ENCODE measurements at places on chromosomes 5 and 9.

DNA sequence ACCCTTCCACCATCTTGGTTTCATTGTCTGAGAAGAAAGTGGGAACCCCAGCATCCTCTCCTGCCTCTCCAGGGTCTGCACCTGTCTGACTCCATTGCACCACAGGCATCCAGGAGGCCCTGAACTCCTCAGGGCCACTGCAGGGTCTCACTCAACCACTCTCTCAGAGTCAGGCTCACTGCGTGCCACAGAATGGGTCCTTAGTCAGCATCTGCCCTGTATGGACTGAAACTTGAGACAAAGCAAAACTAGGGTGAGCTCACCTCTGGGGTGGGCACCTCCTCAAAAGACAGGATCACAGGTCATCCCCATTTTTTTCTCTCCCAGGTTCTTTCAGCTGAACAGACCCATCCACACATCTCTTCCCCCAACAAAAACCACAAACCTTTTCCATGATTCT is 59.2 kb upstream of the CPEB4 start:
- DNase-seq = no peak

GRCh38 chr9:6842584-6842947 is 84.8 kb downstream of the KDM4C start:
- DNase-seq = no peak

GRCh38 chr5:85732185-85732584 is 885.6 kb upstream of the COX7C start:
- DNase-seq = no peak

- no peak for DNase-seq
These were observed 521.0 kb upstream of the CHD1 start for GRCh38 chr5:99449786-99450185.

DNA sequence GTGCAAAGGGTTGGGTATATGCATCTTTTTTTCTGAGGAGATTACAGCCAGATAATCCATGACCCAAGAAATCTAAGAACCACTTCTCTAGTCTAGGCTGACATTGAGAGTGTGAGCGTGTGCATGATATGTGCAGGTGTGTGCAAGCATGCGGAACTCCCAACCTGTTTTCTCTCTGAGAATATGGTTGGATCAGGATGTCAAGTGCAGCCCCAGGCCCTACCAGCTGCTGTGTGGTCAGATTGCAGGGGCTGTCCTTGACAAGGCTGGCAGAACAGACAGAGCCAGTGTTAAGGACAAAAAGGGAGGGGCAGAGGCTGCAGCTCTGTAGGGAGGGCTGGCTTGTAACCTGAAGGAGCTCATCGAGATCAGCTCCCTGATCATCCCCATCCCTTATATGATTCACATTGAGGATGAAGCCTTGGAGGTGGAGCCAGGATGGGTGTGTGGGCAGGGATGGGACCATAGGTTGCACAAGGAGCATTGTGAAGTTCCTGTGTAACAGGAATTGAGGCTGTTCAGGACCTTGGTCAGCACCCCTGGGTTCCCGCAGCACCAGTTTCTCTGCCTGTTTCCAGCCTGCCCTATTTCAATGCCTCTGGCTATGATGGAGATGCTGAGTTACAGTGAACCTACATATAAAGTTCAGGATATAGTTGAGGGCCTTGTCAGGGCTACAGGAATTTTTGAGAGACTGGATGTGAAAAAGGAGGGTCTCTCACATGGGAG is 52.6 kb upstream of the ARAP3 start:
- DNase-seq = no peak

DNA sequence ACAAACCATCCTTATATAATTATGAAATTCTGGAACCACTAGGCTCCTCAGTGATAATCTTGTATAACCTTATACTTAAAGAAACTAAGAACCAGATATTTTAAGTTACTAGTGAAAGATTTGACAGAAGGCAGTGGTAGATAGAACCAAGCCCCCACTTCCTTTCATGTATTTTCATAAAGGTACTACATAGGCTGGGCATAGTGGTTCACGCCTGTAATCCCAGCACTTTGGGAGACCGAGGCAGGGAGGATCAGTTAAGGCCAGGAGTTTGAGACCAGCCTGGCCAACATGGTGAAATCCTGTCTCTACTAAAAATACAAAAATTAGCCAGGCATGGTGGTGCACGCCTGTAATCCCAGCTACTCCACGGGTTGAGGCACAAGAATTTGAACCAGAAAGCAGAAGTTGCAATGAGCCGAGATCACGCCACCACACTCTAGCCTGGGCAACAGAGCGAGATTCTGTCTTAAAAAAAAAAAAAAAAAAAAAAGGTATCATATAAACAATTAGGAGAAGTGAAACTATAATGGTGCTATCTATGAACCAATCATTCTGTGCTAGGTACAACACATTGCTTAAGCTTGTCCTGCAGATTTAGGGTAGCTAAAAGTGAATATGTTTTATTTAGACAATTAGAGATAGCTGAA is 27.9 kb upstream of the DTWD2 start:
- no peak for DNase-seq

DNA sequence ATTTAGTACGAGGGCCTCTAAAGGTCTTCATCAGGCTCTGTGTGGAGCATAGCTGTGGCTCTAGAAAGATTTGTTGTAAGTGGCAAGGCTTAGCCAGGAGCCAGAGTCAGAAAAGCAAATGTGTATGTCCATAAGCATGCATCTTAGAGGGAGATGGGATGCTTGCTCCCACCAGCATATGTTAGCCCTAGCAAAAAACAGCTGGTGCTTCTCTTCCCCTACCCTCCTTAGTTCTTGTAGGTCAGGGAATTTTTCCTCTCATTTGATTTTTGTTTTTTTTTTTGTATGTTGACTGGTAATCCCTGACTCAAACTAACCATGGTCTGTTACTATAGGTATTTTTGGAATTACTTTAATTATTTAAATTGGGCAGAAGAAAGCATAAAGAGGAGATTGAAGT is 7.7 kb downstream of the TNFSF15 start:
- DNase-seq = no peak

GRCh38 chr9:22170990-22171670 is 162.0 kb upstream of the CDKN2B start:
- no peak for DNase-seq

- no peak for DNase-seq
These were observed 345.2 kb downstream of the GLIS3 start for GRCh38 chr9:3954331-3955304.

GRCh38 chr9:34991607-34992375 is 2.2 kb downstream of the DNAJB5 start:
- DNase-seq = no peak

DNA sequence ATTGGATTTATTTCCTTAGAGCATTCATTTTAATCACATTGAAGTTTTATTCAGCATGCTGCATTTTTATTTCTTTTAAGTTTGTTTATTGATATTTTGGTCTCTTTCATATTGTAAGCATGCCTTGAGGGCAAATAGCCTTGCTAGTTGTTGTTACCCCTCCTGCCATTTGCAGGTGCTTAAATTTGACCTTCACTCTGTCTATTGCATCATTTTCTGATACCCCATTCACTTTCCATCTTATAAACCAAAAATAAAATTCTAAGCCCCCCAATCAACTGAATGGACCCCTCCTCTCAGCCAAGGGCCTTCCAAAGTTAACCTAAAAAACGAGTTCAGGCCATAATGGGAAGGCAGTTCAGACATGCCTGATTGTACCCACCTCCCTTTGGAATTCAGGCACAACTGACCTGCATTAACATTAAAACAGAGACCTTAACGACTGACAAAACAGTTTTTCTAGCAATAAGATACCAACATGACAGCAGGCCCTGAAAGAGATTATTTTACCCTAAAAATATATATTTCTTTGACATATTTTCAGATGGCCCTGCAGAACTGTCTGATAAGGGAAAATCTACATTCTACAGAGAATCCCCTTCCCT is 32.1 kb downstream of the TARS1 start:
- no peak for DNase-seq

DNA sequence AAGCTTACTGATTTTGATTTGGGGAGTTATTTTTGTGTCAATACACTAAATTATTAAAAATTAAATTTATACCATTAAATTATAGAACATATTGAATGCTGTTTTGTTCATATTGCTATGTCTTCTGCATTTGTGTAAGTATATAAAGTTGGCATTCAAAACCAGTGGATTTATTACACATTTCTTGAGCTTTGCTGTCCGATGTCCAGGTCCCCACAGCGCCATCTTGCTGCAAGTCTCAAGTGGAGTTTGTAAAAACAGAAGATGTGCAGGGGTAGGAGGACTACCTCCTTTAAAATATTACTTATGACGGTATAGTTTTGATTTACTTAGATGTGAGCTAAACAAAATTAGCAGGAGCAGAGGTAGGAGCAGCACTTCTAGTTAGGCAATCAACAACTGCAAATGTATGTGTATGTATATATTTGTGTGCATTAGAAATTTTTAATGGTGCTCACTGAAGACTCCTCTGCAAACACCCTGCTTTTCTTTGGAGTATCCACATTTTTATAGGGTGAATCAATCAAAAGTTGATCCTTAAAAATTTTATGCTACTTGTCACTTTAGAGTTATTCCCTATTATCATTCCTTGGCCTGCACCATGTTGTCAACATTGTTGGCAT is 37.4 kb downstream of the CPEB4 start:
- DNase-seq = no peak

DNA sequence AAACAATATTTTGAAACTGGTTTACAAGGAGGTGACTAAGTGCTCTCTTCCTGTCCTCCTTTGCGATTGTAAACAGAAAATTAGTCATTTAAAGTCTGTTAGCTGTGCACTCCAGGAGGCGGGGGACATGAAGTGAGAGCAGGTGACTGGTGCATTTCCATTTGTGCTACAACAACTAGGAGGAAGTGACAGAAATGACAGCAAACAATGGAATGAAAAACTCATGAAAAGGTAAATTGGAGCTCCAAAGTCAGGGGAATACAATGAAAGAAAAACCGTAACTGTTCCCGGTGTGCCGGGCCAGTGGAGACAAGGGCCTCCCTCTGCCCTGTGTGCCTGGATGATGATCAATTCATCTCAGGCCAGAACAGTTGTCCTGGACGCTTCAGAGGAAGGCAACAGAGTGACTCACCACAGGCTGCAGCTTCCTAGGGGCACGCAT is 439.9 kb downstream of the GADD45G start:
- no peak for DNase-seq

- no peak for DNase-seq
These were observed 266.6 kb upstream of the DAP start for GRCh38 chr5:11027660-11028059.

DNA sequence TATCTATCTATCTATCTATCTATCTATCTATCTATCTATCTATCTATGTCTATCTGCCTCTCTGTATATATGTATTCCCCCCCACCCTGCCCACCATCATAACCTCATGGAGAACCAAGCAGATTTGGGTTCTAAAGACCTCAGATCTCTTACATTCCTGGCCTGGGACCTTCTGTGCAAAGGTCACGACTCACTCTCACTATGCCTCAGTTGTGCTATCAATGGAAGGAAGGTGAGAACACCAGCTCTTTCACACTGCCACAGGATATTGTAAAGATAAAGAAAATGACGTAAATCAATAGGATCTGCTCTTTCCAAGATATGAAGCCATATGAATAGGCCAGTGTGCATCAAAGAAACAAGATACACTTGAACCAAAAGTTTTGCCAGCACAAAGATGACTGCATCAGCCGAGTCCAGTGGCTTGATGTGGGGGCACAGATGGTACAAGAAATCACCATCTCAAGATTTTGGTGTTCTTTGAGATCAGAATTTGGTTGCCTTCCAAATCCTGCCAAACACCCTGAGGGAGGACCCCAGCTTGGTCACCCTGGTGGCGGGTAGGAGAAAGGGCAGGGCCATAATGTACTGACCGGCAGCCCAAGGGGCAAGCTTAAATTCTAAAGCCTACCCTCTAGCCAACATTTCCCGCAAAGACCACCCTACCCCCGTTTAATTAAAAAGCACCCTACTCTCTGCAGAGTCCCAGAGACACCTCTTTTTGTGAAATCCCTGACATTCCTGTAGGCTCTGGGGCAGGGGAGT is 8.4 kb upstream of the FGF1 start:
- no peak for DNase-seq

DNA sequence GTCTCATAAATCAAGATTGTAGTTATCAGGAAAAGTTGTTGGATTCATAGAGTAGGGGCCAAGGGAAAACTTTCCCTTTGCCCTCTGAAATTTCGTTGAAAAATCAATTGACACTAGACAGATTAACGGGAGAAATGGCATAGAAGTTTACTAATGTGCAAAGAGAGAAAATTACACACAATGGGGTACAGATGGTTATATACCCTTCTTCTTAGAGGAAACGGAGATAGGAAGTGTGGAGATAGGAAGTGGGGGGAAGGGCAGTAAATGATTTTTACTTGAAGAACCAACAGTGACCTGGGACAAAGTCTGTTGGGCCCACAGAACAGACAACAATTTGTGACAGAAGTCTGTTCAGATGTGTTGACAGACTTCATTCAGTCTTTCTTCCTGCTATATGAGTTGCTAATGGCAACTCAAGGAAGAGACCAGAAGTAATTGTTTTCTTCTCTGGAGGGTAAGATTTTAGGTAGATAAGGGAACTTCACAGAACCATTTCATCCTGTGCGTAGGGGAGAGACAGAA is 177.9 kb downstream of the C9orf152 start:
- DNase-seq = no peak

DNA sequence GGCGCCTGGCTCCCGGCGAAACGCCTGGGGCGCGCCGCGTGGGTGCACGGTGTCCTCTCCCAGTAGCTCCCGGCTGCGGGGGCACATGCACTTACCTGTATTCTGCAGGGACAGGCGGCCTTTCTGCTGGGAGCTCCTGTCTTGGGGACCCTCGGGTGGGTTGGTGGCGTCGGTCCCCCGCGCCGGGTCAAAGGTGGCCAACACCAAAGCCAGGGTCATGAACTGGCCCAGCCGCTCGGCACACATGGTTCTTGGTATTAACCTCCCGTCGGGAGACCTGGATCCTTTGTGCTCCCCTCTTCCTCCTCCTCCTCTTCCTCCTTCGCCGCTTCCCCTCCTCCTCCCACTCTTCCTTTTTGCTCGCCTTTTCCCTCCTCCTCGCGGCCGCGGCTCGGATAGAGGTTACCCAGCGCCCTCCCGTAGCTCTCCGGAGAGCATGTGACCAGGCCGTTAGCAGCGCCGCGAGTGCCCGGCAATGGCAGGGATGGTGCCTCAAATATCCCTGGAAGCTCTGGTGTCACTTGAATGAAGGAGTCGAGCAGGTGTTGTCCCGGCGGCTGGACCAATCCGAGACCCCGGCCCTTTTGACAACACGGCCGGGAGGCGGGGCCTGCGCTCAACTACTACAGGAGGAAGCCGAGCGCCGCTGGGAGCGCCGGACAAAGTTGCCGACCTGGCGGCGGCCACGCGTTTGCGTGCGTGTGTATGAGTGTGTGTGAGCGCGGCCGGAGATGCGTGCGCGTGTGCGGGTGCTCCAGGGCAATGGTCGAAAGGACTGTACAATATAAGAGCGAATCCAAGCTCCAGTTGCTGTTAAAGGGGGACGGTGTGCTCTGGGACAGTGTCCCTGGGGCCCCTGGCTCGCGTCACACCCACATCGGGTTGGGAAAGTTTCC is at the start of gene STC2:
Gene STC2, minus strand, starts transcription at position 467 of the 896 bp plus-strand sequence. Its CDS starts 221 bp downstream, at position 246.
- no peak for DNase-seq

GRCh38 chr9:74414325-74414724 is 82.8 kb upstream of the RORB start:
- DNase-seq = no peak

DNA sequence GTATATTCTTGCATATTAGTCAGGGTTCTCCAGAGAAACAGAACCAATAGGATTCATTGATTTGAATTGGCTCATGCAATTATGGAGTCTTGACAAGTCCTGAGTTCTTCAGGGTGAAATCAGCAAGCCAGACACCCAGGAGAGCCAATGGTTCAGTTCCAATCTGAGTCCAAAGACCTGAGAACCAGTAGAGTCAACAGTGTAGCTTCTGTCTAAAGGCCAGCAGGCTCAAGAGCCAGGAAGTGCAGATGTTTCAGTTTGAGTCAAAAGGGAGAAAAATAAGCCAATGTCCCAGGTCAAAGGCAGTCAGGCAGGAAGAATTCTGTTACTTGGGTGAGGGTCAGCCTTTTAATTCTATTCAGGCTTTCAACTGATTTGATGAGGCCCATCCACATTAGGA is 37.8 kb upstream of the ANKRD34B start:
- DNase-seq = no peak

Measured in activated CD8-positive, alpha-beta memory T cell treated with anti-CD3 and anti-CD28 coated beads for 4 hours (primary cell).